KG1 (cell line): ENCODE measurements at places on chromosomes 2 and 18.

GRCh38 chr2:191635333-191636234 is 42.4 kb upstream of the NABP1 start:
- no peak for DNase-seq

DNA sequence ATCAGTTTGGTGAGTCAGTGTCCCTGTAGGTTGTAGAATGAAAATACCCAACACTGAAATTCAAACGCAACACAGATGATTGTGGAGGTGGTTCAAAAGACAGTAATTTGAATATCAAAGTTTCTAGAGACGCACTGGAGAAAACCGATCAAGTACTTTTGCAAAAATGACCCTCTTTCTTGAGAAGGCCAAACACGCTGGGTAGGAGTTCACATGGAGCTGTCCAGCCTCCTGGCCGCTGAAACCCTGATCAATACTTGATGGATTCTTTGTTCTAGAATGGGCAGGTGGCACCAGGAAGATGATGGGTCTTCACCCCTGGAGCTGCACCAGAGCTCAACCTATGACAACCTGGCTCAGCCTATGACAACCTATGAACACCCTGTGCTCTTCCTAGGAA is 39.7 kb upstream of the UBE2F start:
- DNase-seq, result no peak

GRCh38 chr2:40513201-40513600 is 61.3 kb upstream of the SLC8A1 start:
- DNase-seq, result no peak

- DNase-seq, result no peak
These were observed 150.8 kb upstream of the MYCN start for GRCh38 chr2:15789381-15790062.

DNA sequence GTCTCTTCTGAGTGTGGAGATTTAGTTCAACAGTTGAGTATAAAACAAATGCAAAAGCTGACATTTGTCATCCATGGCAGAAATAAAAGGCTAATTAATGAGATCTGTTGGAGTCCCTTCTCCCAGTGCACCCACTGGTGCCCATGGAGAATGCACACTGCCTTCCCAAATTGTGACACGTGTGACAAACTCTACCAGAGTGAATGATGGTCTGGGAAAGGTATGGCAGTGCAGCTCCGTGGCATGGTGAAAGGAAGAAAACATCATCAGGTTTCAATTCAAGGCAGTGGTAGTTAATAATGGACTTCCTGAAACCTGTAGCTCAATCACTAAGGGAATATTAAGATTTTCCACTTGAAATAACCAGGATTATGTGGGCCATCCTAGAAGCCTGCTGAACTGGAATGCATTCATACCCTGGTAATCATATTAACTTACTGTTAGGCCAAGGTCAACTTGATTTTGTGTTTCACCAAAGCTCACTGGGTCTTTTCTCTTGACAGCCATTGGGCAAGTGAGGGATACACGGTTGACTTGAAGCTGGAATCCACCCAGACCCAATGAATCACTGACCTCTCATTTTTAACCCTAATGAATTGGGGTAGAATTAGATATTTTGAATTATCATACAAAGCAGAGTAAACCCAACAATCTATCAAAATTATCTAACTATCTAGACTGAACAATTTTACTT is 167.6 kb downstream of the AFF3 start:
- no peak for DNase-seq

DNA sequence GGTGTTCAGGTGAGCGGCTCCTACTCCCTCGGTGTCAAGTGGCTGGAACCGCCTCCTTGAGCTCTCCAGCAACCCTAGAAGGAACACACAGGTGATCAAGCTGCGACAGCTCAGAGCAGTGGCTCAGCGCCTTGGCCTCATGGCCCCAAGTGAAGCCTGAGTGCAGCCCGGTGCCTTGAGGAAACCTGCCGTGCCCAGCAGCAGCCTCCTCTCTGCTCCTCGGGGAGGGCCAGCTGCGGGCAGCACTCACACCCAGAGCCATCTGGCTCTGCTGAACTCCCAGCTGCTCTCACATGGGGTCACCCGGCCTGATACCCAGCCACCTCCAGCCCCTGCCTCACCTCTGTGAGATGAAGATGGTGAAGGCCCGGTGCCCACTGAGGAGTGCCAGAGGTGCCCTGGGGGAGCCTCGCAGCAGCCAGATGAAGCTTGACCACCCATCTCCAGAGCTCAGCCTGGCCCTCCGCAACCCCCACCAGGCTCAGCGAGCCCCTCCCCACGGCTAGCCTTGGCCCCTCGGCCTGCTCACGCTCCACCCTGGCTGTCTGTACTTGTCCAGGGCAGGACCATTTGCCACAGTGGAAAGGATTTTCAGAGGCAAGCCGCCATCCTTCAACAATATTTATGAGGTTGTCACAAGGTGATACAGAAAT is 70.6 kb upstream of the RAB6C start:
- no peak for DNase-seq

DNA sequence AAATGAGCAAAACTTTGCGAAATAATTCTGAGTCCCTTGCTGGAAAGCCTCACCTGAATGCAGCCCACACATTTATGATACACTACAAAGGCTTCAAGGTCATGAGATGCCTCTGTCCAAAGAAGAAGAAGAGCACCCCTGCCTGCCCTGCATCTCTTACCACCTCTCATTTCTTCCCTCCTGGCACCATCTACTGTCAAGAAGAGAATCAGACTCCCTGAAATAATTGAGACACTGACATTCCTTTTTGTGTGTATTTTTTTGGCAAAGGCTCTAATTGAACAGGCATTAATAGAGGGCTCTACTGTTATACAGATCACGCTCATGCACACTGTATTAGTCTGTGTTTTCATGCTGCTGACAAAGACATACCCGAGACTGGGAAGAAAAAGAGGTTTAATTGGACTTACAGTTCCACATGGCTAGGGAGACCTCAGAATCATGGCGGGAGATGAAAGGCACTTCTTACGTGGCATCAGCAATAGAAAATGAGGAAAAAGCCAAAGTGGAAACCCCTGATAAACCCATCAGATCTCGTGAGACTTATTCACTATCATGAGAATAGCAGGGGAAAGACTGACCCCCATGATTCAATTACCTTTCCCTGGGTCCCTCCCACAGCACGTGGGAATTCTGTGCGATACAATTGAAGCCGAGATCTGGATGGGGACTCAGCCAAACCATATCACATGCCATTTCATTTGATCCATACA is 176.3 kb downstream of the ALPK2 start:
- DNase-seq, result no peak

DNA sequence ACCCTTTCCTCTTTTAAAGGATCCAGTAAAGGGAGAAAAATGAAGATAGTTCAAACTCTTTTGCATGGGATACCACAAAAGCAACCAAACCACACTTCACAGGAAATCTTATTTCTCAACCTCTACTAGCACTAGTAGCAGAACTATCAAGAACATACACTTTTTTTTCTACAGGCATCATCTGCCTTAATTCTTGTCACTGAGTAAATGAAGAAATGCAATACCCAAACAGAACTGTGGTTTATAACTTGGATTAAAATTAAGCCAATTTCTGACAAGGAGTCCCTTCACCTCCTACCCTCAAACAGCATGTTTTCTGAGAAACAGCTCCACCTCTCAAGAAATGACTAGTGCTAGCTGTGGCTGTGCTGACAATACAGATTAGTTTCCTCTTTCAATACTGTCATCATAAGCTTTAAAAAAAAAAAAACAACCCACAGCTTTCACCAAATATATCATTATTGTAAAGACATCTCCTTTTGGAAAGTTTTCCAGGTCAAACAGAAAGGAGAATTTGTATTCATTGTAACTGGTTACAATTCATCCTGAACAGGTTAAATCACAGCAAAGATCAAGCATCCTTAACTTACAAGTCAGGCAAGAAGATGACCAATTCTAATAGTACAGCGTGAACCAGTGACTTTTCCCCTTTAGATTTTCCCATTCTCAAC is 44.4 kb downstream of the PTPN2 start:
- peak; percentile 84 for DNase-seq

DNA sequence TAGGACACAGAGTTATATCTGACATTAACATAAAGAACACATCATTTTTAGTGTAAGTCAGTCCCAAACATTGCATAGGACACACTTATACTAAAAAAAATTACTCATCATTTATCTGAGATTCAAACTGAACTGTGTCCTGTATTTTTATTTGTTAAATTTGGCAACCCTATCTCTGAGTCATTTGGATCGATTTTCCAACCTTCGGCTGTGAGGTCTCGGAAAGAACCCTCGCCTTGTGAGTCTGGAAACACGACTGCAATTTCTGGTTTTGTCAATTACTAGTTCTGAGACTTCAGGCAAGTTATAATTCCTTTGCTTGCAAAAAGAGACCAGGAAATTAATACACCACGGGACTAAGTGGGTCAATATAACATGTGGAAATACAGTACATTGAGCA is 14.0 kb downstream of the ATP8B1 start:
- DNase-seq, result no peak

DNA sequence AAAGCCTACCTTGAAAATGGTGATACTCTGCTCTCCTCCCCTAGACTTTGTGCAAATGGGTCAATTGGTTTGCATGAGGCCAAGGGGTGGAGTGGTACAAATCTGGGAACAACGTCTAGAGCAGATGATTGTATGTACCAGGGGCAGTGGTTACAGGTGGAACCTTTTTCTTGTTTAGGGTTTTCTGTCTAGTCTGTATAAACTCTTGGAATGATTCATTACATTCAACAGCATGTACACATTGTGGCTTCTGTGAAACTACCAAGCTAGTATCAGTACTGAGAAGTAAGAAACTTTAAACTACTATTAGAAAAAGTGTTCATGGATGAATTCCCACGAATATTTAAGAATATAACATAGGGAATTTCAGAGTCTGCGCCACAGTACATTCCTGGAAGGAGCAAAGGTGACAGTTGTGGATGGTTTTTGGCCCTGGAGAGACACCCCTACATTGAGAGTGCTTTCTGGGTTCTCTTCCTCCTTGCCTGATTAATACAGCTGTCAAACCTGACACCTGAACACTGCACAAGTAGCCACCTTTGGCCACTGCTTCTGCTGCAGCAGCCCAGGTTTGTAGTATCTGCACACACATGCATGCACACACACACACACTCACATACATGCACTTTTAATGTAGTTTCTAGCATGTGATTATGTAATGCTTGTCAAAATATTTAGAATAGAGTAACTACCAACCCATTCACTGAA is 30.0 kb downstream of the CFAP221 start:
- no peak for DNase-seq

GRCh38 chr2:17557596-17557995 is 17.1 kb downstream of the VSNL1 start:
- no peak for DNase-seq

GRCh38 chr18:28504066-28504465 is 327.1 kb upstream of the CDH2 start:
- DNase-seq, result no peak

- DNase-seq, result no peak
These were observed 9.5 kb upstream of the CNNM3 start for GRCh38 chr2:96806468-96807126.

GRCh38 chr2:1499033-1499795 is 86.0 kb downstream of the TPO start:
- no peak for DNase-seq

DNA sequence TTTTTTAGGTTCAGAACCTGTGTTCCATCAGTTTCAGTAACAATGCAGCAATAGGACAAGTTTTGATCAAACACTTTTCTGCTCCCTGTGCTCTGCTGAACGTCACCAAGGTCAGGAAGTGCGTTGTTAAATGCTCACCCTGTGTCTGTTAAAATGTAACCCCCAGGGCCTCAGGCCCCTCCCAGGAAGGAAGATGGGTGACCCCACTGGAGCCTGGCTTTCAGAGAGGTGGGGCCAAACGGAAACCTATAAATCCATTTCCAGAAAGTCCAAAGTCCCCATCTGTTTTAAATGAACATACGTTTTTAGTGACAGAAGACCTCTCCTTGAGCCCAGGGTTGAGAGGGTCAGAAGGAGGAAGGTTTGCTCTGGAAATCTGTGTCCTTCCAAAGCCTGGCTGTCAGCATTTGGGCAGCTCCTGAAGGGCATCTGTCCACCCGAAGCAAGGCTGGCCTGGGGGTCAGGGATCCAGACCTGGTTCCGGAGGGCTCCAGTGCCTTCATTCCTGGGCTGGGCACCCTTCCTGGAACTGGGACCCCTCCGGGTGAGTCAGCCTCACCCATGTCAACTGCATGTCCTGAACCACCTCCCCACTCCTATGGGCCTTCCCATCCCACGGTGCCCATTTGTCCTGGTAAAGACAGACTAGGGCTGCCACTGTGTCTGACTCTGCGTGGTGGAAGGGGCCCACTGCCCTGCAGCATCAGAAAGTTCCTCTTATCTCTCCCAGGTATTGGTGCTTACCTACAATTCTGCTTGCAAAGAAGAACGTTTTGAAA is 117.4 kb upstream of the COPS8 start:
- no peak for DNase-seq

DNA sequence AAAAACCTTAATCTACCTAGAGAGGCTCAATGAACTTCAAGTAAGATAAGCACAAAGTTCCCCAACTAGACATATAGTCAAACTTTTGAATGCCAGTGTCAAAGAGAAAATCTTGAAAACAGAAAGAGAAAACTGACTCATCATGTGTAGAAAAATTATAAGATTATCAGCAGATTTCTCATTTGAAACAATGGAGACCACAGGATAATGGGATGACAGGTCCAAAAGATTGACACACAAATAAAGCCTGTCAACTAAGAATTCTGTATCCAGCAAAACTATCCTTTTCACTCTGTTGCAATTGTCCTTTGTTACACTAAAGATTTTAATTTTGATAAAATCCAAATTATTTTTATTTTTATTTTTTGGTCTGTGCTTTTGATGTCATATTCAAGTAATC is 61.6 kb downstream of the COPS8 start:
- no peak for DNase-seq

DNA sequence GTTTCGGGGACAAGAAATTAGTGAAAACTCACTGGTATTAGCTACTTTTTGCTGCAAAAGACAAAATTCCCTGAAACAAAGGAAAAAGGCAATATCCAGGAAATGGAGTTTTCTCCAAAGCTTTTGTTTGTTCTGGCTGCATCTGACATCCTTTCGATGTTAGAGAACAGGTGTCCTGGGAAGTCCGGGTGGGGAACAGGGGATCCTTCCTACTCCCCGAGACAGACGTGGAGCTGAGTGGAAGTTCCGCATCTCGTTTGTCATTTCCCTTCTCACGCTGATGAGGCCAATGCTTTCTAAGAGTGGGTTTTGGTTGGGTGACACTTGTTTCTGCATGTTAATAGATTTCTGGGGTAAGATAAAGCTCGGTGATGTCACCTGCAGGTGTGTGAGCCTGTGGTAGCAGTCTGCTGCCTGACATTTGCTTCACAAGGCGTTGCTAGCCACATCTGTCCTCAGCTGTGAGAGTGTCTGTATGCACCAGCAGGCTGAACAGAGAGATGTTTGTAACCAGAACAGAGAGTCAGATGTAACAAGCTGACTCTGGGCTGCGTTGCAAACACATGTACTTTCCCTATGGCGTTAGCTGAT is 125.9 kb downstream of the ACOXL start:
- no peak for DNase-seq

- no peak for DNase-seq
These were observed 289.7 kb downstream of the DYSF start for GRCh38 chr2:71742953-71743601.

GRCh38 chr2:237456200-237456843 is 30.7 kb upstream of the MLPH start:
- DNase-seq, result no peak

GRCh38 chr18:63119647-63120046 is 199.9 kb downstream of the BCL2 start:
- DNase-seq, result no peak
